ENCODE measurements at places on chromosomes 4 and X. TPM values are rescaled to one million over a fixed set of nuclear protein-coding genes. Genes with fewer than 3 reads are reported as not detected.
A peak's percentile ranks its signal among the peaks of the same experiment; 100 is the strongest.

The TASL gene
- not detected for polyA plus RNA-seq

The RADX gene
- polyA plus RNA-seq = 2.1 TPM

GRCh38 chr4:130486186-130486585 is 1390.2 kb downstream of the C4orf33 start:
- no peak for DNase-seq

DNA sequence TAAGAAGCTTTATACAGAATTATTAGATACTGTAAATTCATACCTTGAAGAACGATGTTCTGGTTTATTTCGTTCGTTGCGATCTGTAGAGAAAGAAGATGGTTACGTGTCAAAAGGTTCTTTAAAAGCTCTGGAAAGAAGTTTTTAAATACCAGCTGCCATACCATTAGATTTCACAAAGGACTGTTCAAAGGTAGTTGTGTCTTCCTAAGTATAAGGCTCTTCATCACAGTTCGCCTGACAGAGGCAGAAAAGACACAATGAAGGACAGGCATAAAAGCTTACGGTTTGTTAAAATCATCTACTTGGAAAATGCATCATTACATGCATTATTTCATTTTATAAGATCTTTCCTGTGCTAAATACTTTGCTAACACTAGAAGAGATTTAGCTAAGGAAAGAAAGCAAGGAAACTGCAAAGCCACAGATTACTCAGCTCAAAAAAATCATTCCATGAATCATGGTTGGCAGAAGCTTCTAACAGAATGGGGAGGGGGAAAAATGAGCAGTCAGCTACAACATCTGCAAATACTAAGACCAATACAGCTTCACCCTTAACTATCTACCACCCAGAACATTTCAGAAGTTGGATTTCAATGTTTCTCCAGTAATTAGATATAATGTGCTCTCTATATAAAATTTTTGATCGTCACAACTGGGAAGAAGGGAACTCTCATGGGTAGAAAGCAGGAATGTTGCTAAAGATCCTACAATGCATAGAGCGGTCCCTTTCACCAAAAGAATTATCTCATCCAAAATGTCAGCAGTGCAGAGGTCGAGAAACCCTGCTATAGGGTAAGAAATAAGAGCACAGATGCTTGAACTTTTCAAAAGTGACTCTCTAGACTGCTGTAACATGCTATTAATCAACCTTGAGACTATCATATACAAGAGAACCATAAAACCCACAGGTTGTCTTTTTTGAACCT is 50.7 kb upstream of the PRSS48 start:
- DNase-seq = peak; percentile 46

- DNase-seq = no peak
These were observed 124.4 kb downstream of the KDM6A start for GRCh38 chrX:44997282-44997812.

The SPANXD gene
- not detected for polyA plus RNA-seq

GRCh38 chrX:71958281-71958675 is 47.6 kb downstream of the NHSL2 start:
- no peak for DNase-seq

DNA sequence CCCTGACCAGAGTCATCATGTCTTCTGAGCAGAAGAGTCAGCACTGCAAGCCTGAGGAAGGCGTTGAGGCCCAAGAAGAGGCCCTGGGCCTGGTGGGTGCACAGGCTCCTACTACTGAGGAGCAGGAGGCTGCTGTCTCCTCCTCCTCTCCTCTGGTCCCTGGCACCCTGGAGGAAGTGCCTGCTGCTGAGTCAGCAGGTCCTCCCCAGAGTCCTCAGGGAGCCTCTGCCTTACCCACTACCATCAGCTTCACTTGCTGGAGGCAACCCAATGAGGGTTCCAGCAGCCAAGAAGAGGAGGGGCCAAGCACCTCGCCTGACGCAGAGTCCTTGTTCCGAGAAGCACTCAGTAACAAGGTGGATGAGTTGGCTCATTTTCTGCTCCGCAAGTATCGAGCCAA is 11.0 kb downstream of the MAGEA4 start:
- DNase-seq = no peak

The ARL9 gene
- polyA plus RNA-seq = 0.85 TPM

DNA sequence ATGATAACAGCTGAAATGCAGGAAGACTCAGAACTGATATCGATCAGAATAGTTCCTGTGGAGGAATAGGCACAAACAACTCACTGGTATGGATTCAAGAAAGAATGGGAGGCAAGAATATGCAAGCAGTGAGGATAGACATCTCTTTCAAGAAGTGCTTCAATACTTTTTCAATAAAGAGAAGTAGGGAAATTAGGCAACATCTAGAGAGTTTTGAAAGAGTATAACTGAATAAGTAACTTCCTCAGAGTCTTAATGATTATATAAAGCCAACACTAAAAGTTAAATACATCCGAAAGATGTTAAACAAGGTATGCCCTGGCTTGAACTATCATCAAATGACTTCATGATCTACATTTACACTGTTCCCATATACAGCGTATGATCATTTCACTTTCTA is 1443.0 kb downstream of the PCDH7 start:
- DNase-seq = no peak

DNA sequence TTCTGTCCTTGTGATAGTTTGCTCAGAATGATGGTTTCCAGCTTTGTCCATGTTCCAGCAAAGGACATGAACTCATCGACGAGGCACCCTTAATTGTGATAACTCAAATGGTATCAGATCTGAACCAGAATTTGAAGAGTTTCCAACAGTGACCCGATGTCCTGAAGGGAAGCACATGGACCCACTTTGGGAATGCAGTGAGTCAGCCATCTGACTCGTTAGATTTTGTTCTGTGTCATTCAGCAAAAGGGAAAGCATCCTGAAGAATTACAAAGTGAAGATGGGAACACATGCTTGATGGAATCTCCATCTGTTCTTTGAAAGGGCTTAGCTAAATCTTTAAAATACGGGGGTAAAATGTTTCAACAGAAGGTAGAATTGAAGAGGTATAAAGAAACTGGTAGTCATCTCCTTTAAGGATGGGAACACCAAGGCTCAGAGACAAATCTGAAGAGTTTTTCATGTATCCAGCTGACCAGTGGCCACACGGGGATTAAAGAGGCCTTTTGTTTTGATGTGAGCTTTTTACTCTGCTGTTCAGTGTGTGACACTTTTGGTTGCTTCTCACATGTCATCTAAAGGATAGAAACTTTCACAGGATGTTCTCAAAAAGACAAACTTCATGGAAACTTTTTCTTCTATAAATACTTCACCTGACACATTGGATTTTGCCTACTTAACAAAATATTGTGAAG is 393.8 kb downstream of the INPP4B start:
- DNase-seq = no peak

DNA sequence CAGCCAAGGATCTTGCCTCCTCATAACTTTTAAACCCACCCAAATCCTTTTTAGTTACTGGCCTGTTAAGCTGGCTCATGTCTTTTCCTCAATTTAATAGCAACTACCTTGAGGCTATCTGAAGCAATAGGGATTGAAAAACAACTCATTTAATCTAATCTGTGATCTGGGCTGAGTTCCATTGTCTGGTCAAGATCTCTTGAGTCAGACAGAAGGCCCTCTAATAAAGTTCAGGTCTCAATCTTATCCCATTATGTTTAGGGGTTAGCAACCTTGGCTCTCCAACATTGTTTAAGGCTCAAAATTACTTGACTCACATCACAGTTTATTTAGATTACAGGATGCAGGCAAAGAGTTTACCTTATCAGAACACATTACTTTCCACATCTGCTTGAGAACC is 436.1 kb downstream of the ANKRD50 start:
- no peak for DNase-seq

The PLK4 gene
- 5.4 TPM for polyA plus RNA-seq

DNA sequence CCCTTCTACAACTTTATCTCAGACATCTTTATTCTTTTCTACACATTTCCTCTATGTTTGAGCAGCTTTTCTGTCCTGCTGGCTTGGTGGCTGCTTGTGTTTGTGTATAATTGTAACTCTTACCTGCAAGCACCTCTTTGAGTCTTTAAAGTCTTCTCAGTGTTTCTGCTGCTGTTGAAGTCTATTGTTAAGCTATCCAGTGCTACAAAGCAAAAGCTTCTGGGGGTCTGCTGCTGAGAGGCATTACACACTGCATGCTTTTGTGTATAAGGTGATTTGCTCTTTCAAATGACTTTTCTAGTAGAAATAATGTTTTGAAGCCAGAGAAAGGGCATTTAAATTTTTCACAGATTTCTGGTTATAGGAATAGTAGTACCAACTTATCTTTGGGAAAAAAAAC is 241.8 kb downstream of the DTHD1 start:
- DNase-seq = no peak
